ENCODE measurements at places on chromosomes 12 and 14.

- no peak for DNase-seq
Observed at GRCh38 chr12:49954863-49955830, 4.6 kb downstream of the AQP2 start.

DNA sequence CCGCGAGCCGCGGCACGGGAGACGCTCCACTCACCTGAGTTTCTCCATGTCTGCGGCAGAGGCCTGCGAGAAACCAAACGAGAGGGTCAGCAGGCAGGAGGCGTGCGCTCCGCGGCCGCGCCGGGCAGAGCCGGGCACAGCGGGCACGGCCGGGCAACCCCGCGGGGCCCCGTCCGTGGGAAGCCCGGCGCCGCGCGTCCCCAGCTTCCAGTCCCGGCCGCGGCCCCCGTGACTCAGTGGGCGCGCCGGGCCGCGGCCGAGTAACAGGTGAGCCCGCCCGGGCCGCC lies 19.4 kb downstream of the BEGAIN start:
- DNase-seq = no peak

GRCh38 chr14:80215081-80215480 lies 3.8 kb upstream of the DIO2 start:
- no peak for DNase-seq

DNA sequence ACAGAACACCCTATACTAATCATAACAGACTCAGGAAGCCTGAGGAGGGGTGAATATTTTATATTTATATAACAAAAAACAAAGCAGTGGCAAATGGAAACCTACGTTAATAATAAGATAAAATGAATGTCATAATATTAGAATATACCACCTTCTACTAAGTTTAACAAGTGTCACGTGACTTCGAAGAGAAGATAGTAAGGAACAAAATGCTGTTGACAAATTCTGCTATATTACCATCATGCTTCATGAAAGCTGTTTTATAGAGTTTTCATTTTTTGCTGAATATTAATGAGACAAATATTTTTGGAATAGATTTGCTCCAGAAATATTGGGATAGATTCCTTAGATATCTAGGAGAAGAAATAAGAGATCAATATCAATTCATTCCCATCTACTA lies 450.6 kb upstream of the DCN start:
- DNase-seq = no peak

Data from spinal cord (tissue), 10 donors.